HT-29 (cell line): ENCODE measurements at places on chromosomes 11 and 22. TPM values are rescaled to one million over a fixed set of nuclear protein-coding genes. Genes with fewer than 3 reads are reported as not detected.
A peak's percentile ranks its signal among the peaks of the same experiment; 100 is the strongest.

NLRP14 gene
- total RNA-seq, result not detected in 2 replicates

- DNase-seq, result peak; percentile 16
Observed at GRCh38 chr22:42978453-42979103, 36.4 kb downstream of the PACSIN2 start.

DNA sequence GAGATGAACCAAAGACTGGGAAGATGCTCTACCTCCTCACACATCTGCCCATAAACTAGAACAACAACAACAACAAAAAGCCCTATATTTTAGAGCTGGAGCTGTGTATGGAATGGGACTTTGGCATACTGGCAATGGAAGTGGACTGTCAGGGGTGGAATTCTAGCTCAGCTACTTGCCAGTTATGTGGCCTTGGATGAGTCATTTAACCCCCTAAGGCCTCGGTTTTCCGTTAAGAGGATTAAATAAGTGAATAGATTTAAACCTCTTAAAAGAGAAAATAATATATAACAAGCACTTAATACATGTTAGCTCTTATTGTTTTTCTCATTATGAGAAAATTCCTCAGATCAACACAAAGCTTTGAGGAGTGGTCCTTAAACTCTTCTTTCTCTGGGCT, 195.0 kb downstream of the KIF18A start:
- no peak for DNase-seq

DNA sequence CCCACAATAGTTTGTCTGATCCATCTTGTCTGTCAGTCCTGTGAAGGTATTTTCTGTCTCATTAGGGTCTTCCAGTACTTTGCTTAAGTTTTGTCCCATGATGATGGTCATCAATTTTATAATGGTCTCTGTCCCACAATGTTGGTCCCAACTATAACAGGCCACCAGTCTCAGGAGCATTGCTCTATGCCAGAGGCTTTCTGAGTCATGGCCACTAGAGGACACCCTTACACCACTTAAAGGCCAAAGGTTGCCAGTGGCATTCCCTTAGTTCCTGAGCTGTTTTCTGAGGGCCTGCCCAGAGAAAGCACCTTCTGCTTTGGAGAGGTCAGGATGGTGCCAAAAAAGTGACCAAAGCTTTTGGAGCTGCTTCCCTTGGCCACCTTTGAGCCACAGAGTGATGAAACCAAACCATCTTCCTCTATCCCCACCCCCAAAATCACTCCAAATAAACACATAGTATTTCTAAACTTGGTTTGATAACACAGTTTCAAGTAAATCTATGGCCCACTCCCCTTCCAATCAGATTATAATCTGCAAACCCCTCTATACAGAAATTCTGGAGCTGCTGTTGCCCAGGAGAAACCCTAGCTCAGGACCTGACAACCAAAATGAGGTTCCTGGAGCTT, 19.3 kb downstream of the EIF3F start:
- peak; percentile 88 for DNase-seq

DNA sequence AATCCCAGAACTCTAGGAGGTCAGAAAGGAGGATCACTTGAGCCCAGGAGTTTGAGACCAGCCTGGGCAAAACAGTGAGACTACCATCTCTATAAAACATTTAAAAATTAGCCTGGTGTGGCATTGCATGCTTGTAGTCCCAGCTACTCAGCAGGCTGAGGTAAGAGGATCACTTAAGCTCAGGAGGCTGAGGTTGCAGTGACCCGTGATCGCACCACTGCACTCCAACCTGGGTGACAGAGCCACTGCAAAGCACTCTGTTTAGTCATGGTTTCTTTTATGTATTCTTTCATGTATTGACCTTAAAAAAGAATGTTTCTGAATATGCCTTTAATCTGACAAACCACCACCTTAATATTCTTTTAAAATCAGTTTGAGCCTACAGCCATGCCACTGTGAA, 52.2 kb downstream of the BIRC2 start:
- no peak for DNase-seq

- no peak for DNase-seq
Observed at GRCh38 chr22:23113067-23113846, 28.5 kb downstream of the RSPH14 start.

MRGPRX4 gene
- total RNA-seq, result not detected in 2 replicates

GRCh38 chr22:49768077-49768910, 59.4 kb downstream of the BRD1 start:
- no peak for DNase-seq

- DNase-seq, result no peak
Observed at GRCh38 chr22:48704335-48704734, 1123.3 kb downstream of the BRD1 start.

OR2AG2 gene
- total RNA-seq, result 0.15 and 0.16 TPM in 2 replicates

NEAT1 gene
- 50.1 and 61.5 TPM in 2 replicates for total RNA-seq

MS4A7 gene
- not detected in 2 replicates for total RNA-seq

DNA sequence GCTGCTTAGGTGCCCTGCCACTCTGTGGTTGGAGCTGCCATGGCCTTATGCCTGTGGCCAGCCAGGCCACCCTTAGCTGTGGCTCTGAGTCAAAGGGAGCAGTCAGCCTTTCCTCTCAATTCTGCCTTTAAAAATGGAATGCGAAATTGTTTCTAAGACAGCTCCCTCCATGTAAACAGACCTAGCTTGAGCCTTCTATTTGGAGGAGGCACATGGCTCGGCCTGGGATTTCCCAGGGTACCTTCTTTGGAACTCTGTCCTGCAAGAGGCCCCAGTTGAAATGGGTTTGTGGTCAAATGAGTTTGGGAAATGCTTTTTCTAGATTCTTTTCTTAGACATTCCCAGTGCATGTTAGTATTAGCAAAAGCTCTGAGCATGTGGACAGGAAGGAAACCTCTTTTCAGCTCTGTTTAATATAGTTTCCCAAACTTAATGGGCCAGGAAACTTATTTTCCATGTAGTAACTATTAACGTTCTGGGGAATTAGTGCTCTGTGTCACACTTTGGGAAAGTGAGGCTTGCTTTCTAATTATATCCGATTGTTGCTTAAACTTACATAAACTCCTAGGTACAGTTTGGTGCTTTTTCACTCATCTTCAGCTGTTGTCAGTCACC, 7.8 kb downstream of the PHOX2A start:
- DNase-seq, result no peak

- DNase-seq, result no peak
Observed at GRCh38 chr22:44424867-44425693, 73.0 kb downstream of the RTL6 start.

- DNase-seq, result peak; percentile 38
Observed at GRCh38 chr11:73143126-73143838, 1.2 kb upstream of the FCHSD2 start.

DNA sequence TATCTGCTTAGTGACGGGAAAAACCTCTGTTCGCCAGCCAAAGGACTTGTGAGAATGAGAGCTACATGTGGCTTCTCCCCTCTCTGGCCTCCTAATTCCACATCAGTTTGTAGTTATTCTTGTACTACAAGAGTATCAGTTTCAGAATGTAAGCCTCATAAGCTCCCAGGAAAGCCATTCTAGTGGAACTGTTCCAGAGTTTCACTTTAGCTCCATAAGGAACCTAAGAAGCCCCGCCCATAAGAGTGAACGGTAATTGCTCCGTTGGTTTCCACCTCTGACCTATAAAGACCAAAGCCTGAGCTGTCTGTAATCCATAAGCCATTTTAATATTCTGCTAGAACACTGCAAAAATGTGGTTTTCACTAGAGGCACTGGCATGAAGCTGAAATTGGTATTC, 53.0 kb downstream of the SIK3 start:
- peak; percentile 51 for DNase-seq

HORMAD2 gene
- total RNA-seq, result not detected in 2 replicates

DNA sequence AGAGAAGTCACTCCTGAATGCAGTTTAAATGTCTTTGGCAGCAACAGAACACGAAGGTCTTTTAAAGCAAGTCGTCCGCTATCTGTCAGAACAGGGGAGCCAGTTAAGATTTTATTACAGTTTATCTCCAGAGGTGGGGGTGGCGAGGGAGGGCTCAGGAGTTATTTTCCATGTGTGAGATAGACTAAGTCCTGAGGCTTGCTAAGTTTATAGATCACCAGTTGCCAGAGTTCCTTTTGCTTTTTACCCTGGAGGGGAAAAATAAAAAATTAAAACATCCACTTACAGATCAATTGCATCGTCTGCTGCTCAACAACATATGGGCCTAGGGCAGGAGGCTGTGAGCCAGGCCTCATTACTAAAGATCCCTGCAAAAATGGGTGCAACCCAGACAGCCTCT, 90.7 kb downstream of the SNX19 start:
- no peak for DNase-seq

ACRV1 gene
- total RNA-seq, result not detected in 2 replicates

- no peak for DNase-seq
Observed at GRCh38 chr11:26087120-26087935, 244.6 kb upstream of the ANO3 start.

MFNG gene
- 1.0 and 2.1 TPM in 2 replicates for total RNA-seq

SLC7A4 gene
- total RNA-seq, result not detected in 2 replicates

DNA sequence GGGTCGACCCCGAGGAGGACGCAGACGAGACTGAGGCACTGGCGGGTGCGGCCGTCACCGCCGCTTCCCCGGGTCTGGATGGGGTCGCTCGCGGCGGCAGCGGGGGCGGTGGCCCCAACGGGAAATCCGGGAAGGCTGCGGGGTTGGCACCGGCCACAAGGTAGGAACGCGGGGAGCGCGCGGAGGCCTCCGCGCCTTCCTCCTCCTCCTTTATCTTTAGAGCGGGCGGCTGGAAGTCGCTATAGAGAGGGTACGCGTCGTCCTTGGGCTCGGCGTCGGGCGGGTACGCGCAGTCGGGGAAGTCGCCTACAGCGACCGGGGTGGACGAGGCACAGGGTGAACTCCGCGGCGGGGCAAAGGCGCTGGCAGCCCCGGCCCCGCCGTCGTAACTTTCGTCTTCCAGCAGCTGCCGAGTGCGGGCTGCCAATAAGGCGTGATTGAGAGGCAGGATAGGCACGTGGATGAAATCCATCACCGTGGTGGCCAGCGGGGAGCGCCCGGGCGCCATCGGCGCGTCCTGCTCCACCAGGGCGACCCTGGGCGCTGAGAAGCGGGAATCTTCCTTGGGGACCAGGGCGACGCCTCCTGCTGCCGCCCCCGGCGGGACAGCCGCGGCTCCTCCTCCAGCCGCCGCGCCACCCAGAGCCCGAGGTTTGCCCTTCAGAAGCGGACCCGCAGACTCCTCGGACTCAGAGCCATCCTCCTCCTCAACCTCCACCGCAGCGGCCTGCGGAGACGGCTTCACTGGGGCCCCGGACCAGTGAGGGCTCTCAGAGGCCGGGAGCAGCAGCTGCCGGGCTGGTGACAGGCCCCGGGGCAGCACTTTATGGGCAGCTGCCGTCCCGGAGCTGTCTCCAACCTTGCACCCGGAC, 1.7 kb downstream of the PGR start:
- no peak for DNase-seq

DNA sequence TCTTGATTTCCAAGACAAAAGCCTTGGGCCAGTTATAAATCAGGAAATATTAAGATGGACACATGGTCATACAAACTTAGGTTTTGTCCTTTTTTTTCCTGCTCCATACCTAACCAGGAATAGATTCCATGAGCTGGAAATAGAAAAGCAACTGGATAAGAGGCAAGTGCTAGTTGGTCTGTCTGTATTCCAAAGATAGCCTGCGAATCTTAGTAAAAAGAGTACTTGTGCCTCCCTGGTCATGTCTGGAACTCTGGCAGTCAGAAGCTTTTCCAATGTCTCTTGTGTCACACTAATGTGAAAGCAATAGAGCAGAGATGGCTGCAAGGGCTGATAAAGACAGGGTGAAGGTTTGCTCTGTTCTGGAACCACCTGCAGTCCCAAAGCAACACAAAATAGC, 590.2 kb upstream of the ANO5 start:
- no peak for DNase-seq

- DNase-seq, result no peak
Observed at GRCh38 chr11:88579466-88579865, 241.9 kb upstream of the CTSC start.

AQP11 gene
- 3.5 and 7.5 TPM in 2 replicates for total RNA-seq

- no peak for DNase-seq
Observed at GRCh38 chr11:91641153-91641552, 583.5 kb upstream of the FAT3 start.

APBB1 gene
- total RNA-seq, result 0.15 and 0.21 TPM in 2 replicates

DNA sequence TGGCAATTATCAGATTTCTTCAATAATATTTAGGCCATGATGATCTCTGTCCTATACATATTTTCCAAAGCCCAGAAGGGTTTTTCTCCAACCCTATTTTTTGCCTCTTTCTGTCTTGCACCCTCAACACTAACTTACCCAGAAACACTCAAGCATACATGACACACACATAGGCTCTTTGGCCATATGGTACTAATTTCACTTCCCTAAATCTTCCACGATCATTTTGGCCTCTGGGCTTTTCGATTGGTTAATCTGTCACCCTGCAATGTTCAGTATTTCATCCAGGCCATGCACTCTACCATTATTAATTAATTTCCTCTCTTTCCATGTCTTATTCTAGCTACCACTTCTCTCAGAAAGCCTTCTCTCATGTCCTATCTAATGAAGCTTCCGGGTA, 59.8 kb downstream of the LUZP2 start:
- DNase-seq, result no peak

DNA sequence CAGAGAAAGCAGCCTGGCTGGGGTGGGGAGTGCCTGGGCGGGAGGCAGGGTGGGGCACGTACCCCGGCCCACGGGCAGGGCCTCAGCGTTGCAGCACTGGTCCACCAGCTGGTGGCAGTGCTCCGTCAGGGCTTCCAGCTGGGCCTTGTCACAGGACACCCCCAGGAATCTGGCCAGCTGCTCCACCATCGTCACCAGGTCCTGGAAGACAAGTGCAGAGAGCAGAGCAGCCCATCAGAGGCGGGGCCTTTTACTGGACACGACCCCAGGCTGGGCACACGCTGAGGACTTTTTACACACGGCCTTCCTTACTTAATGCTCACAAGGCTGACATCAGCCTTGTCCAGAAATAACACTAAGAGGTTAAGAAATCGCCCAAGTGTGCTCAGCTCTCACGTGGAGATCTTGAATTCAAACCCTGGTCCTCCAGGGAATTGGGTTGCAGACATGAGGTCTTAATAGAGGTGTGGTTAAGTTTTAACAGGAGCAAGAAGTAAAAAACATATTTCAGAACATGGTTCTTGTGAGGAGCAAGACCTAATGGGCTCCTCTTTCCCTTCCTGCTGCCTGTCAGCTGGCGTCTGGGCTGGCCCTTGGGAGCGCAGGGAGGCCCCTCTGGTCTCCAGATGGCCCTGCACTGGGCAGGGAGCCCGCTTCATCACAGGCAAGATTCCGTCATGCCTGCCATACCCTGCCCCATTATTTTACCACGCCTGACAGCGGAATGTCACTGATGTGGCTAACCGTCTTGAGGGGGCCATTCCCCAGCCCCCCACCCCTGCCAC, 17.1 kb upstream of the EFCAB6 start:
- DNase-seq, result no peak

OR10A3 gene
- not detected in 2 replicates for total RNA-seq

DNA sequence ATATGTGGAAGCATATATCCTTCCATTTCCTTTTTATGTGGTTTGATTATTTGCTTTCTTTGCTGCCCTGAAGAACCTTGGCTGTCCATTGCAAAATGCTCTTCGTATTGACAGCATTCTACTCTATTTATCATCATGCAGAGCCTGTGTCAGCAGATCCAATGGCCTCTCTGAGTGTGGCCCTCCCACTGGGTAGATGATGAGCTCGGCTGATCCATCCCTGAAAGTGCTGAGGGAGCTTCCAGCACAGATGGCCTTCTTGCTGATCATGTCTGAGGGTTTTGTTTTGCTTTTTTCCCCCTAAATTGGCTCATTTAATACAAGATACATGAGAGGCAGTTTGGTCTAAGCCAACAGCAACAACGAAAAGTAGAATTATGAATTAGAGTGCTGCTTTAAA, 181.0 kb downstream of the GRIA4 start:
- no peak for DNase-seq

CRYAB gene
- total RNA-seq, result not detected in 2 replicates

- no peak for DNase-seq
Observed at GRCh38 chr22:20043057-20043996, 22.4 kb downstream of the TANGO2 start.
